ENCODE measurements at places on chromosomes 12 and 14.

GRCh38 chr12:32110942-32111341, 4.3 kb downstream of the BICD1 start:
- DNase-seq = no peak

- peak; percentile 85 for DNase-seq
Measured at GRCh38 chr14:104797115-104798044, 1.8 kb upstream of the AKT1 start.

GRCh38 chr14:60637479-60638315, 11.6 kb downstream of the SIX1 start:
- DNase-seq = peak; percentile 78

GRCh38 chr12:32305163-32305562, 94.2 kb upstream of the FGD4 start:
- peak; percentile 62 for DNase-seq

All from myocyte (in vitro differentiated cells).